Glutamatergic neuron (in vitro differentiated cells): ENCODE measurements at places on chromosomes 3 and 15. TPM values are rescaled to one million over a fixed set of nuclear protein-coding genes. Genes with fewer than 3 reads are reported as not detected.

PLA2G4B gene
- 17.9 TPM for total RNA-seq

HCLS1 gene
- total RNA-seq, result not detected

GOLGA8T gene
- total RNA-seq, result not detected

CPLX3 gene
- 0.32 TPM for total RNA-seq

A4GNT gene
- not detected for total RNA-seq

SCAMP5 gene
- total RNA-seq, result 164 TPM

ANKUB1 gene
- total RNA-seq, result not detected

DNA sequence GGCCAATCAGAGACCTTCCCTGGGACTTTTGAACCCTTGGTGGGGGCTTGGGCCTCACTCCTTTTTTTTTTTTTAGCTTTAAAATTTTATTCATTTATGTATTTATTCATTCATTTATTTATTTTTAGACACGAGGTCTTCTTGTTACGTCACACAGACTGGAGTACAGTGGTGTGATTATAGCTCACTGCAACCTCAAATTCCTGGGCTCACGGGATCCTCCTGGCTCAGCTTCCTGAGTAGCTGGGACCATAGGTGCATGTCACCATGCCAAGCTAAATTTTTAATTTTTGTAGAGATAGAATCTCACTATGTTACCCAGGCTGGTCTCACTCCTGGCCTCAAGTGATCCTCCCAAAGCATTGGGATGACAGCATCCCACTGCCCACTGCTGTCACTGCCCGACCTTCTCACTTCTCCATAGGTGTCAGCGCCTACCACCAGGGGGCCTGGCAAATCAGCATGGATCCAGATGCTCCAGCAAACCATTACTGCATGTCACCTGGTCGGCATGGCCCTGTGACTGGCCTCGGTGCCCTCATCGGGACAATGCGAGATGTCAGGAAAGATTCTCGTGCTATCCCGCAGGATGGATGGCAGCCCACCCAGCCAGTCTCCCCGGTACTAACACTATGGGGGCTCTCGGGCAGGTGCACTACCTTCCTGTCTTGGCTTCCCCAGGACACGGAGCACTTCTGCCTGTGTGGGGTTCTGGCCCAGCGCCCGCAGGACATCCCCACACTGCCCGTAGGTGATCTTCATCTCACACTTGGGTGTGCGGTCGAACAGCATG is 3.0 kb downstream of the MYL3 start:
- no peak overlapping the region for H3K4me3 ChIP-seq
- peak; percentile 66 for DNase-seq
- no peaks in the 10 kb centered on the region for H3K4me1 ChIP-seq

DNA sequence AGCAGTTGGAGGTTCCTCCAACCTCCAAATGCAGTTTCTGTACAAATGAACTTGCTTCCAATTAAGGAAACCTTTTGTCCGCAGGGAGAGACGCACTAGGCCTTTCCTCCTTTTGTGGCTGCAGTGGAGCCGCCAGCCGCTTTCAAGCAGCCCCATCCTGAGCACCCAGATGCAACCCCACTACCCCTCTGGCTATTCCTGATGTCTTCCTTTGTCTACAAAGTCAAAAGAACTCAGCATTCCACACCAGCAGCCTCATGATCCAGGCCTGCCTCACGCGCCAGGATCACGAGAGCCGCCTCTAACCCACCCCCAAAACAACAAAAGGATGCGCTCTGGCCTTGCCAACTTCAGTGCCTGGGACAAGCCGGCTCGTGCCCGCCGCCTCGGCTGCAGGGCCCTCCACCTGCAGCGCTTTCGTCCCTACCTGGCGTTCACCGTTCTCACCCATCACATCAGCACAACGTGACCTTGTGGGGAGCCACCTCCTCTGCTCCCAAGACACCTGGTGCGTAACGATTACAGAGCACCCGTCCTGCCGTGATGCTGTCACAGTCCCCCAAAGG is 48.2 kb upstream of the MUC4 start:
- peaks cover 5% of the 10 kb centered on the region for H3K27me3 ChIP-seq
- no peaks in the 10 kb centered on the region for H3K36me3 ChIP-seq
- no peak overlapping the region for H3K4me3 ChIP-seq
- no peak overlapping the region for H3K27ac ChIP-seq

- H3K27me3 ChIP-seq, result no peaks in the 10 kb centered on the region
- H3K4me3 ChIP-seq, result no peak overlapping the region
- no peak overlapping the region for H3K27ac ChIP-seq
- peaks cover 7% of the 10 kb centered on the region for H3K36me3 ChIP-seq
- no peak for DNase-seq
- H3K4me1 ChIP-seq, result peaks cover 12% of the 10 kb centered on the region
These were observed 84.4 kb upstream of the MELTF start for GRCh38 chr3:197114007-197114406.

DNA sequence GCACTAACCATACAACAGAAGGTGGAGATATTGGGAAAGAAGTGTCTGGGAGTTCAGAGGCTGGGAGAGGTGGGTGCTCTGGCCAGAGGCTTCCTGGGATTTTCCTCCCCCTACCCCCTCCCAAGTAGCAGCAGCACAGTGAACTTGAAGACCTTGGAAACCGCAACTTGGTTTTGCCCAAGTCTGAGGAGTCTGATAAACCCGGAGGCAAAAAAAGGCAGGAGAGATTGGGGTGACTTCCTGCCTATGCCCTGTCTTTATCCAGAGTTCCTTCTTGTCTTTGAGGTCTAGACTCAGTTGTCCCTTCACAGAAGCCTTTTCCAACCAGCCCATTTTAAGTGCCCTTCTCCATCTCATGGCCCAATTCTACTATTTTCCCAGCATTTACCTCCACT is 25.4 kb upstream of the THRB start:
- H3K4me1 ChIP-seq, result peaks cover 2% of the 10 kb centered on the region
- DNase-seq, result no peak
- H3K36me3 ChIP-seq, result no peaks in the 10 kb centered on the region
- no peak overlapping the region for H3K4me3 ChIP-seq
- H3K27me3 ChIP-seq, result peaks cover 13% of the 10 kb centered on the region
- H3K27ac ChIP-seq, result no peak overlapping the region

- no peak for DNase-seq
- peaks cover 2% of the 10 kb centered on the region for H3K27me3 ChIP-seq
- no peaks in the 10 kb centered on the region for H3K36me3 ChIP-seq
- no peaks in the 10 kb centered on the region for H3K4me1 ChIP-seq
These were observed 197.5 kb downstream of the EPHB1 start for GRCh38 chr3:134992586-134992985.

GRCh38 chr3:41143421-41144031 is 55.8 kb upstream of the CTNNB1 start:
- H3K36me3 ChIP-seq, result peaks cover 20% of the 10 kb centered on the region
- peaks cover 34% of the 10 kb centered on the region for H3K4me1 ChIP-seq
- no peak overlapping the region for H3K27ac ChIP-seq
- peaks cover 3% of the 10 kb centered on the region for H3K27me3 ChIP-seq
- H3K4me3 ChIP-seq, result no peak overlapping the region

- H3K36me3 ChIP-seq, result peaks cover under 1% of the 10 kb centered on the region
- no peaks in the 10 kb centered on the region for H3K27me3 ChIP-seq
- H3K4me3 ChIP-seq, result no peak overlapping the region
- H3K27ac ChIP-seq, result no peak overlapping the region
- DNase-seq, result no peak
- H3K4me1 ChIP-seq, result peaks cover 4% of the 10 kb centered on the region
These were observed 453.7 kb downstream of the FGF12 start for GRCh38 chr3:192273697-192274010.

- H3K4me3 ChIP-seq, result no peak overlapping the region
- peaks cover 4% of the 10 kb centered on the region for H3K4me1 ChIP-seq
- no peak overlapping the region for H3K27ac ChIP-seq
- peaks cover 2% of the 10 kb centered on the region for H3K27me3 ChIP-seq
These were observed 14.7 kb downstream of the ST3GAL6 start for GRCh38 chr3:98777801-98778220.

DNA sequence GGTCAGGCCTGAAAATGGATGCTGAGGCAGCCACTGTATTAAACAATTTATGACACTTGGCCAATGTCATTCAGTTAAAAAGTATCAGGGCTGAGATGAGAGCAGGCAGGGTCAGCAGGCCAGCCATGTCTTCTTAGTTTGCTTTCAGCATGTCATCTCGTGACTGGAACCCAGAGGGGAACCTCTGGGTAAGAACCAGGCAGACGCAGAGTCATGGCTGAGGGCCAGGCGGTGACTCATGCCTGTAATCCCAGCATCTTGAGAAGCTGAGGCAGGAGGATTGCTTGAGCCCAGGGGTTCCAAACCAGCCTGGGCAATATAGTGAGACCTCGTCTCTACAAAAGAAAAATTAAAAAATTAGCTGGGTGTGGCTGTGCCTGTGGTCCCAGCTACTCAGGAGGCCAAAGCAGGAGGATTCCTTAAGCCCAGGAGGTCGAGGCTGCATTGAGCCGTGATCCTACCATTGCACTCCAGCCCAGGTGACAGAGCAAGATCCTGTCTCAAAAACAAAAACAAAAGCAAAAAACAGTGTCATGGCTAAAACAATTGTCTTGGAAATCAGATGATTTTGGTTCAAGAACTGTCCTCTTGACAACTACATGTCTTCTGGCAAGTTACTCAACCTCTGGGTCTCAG is 11.7 kb downstream of the BCL2L10 start:
- no peaks in the 10 kb centered on the region for H3K27me3 ChIP-seq
- no peak overlapping the region for H3K4me3 ChIP-seq
- DNase-seq, result no peak
- no peak overlapping the region for H3K27ac ChIP-seq
- no peaks in the 10 kb centered on the region for H3K36me3 ChIP-seq

DNA sequence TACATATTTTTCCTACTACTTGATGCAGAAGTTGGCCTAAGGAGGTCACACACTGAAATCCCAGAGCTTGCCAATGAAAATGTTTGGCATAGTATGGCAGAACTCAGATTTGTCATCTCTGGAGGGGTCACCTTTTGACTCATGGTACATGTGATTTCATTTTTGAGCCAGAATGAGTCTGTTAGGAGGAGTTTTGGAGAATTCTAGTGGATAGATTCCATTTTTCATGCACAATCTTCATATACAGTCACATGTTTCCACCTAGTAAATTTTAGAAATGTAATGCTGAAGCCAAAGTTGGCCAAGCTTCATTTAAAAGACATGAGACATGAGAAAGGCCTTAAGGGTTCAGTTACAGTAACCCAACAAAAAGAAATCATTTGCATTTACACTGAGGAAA is 97.8 kb upstream of the IGSF10 start:
- no peaks in the 10 kb centered on the region for H3K27me3 ChIP-seq

DNA sequence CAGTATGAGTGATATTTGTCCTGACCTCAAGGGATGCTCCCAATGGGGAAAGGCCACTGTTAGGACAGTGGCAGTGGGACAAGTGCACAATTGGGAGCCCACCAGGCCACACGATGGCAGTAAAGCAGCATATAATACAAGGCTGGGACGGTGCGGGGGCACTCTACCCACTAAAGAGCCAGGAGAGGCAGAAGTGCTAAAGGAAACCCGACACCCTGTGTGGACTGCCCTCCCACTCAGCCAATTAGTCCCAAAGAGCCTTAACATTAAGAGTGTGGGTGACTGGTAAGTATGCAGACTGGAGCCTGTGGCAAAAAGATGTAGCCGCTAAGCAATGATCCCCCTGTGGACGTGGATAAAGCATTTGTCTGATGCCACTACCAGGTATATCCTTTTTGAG is 8.2 kb upstream of the ZNF589 start:
- H3K27ac ChIP-seq, result no peak overlapping the region
- H3K27me3 ChIP-seq, result no peaks in the 10 kb centered on the region
- peak; percentile 84 for DNase-seq
- H3K36me3 ChIP-seq, result no peaks in the 10 kb centered on the region

DNA sequence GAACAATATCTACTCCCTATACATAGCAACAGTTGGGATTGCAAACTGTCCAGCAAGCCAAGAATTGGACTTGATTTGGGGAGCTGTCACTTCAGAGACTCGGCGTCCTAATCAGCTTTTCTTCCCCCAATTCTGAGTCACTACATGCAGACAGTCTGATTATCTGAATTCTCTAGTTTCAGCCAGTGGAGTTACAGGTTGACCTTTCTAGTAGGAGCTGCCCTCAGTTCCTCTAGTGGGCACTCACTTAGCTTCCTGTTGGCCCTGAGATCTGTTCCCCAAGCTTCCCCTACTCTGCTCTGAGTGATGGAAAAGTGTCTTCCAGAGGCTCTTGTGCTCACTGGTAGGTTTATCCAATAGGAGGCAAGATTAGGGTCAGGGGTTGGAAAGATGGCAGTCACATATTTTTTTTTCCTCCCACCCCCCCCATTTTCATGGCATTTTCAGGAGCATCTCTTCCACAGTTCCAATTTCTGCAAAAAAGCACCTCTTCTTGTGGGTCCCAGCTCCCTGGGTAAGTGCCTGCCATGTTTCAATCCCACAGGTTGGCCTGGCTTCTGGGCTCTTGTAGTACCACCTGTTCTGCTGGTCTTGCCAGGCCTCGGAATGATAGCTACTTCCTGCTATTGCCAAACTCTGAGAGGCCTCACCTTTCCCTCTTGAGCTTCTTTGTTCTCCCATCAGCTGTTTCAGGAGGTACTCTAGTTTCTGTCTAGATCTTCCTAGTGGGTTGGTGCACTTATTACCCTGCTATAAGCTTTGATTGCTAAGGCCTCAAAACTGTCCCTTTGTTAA is 182.2 kb downstream of the RAP2B start:
- peaks cover 3% of the 10 kb centered on the region for H3K27me3 ChIP-seq
- no peak overlapping the region for H3K4me3 ChIP-seq
- H3K4me1 ChIP-seq, result no peaks in the 10 kb centered on the region
- no peak overlapping the region for H3K27ac ChIP-seq
- no peak for DNase-seq
- no peaks in the 10 kb centered on the region for H3K36me3 ChIP-seq

GRCh38 chr3:21533002-21533401 is 218.0 kb downstream of the ZNF385D start:
- no peak for DNase-seq
- H3K36me3 ChIP-seq, result no peaks in the 10 kb centered on the region
- H3K4me1 ChIP-seq, result no peaks in the 10 kb centered on the region
- no peak overlapping the region for H3K27ac ChIP-seq
- peaks cover 2% of the 10 kb centered on the region for H3K27me3 ChIP-seq

GRCh38 chr3:138187296-138188012 is at the start of gene ARMC8:
ARMC8 (plus strand) TSS chr3:138187301; CDS start chr3:138187555, 254 bp downstream.
- peak within 1 kb of the TSS; percentile 100 for H3K27ac ChIP-seq
- H3K36me3 ChIP-seq, result no peaks in the 10 kb centered on the region
- DNase-seq, result peak; percentile 70
- H3K4me3 ChIP-seq, result peak within 1 kb of the TSS; percentile 96
- H3K27me3 ChIP-seq, result no peaks in the 10 kb centered on the region

- H3K36me3 ChIP-seq, result no peaks in the 10 kb centered on the region
- no peak overlapping the region for H3K27ac ChIP-seq
- H3K27me3 ChIP-seq, result no peaks in the 10 kb centered on the region
- H3K4me1 ChIP-seq, result peaks cover 3% of the 10 kb centered on the region
These were observed 81.9 kb downstream of the FMN1 start for GRCh38 chr15:33112541-33113105.
